Stimulated activated CD4-positive, alpha-beta T cell treated with anti-CD3 and anti-CD28 coated beads, TNF-alpha, amount 100 ng/mL, for 48 hours (primary cell): ENCODE measurements at places on chromosomes 1 and 21.

- no peak for DNase-seq
These were observed 1.6 kb upstream of the ZNF124 start for GRCh38 chr1:247173431-247173830.

DNA sequence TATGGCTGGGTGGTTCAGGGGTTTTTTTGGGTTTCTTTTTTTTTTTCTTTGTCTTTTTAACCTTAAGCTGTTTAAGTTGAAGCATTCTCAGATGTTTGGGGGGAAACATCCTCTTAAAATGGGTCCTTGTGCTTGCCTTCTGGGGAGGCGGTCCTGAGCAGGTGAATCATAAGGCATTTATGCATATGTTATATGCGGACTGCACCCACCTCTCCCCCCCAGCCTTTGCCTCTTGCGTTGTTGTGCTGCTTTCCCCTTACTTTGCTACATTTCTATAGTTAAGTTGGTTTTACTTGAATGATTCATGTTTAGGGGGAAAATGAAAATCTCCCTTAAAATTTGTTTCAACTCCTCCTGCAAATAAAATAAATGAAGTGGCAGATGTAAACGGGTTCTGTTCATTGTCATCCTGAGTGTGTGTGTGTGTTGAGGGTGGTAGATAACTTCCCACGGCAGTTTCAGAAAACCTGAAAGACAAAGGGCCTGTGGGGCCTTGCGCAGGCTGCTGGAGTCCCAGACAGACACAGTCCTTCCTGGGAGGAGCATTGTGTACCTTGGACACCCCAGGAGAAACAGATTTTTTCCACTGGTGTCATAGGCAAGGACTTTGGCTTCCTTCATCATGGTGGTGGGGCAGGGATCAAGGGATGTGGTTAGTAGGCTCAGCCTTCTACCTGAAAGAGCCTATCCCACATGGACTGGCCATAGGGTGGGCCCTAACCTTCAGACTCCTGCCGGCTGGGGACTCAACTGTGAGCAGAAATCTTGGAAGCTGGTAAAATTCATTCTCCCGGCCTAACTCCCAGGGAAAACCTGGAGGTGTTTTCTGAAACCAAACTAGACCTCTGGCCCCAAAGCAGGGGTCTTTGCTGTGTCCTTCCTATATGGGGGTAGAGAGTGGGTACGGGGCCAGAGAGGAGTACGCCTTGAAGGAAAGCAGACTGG, 926 bp upstream of the SH3D21 start:
- no peak for DNase-seq

DNA sequence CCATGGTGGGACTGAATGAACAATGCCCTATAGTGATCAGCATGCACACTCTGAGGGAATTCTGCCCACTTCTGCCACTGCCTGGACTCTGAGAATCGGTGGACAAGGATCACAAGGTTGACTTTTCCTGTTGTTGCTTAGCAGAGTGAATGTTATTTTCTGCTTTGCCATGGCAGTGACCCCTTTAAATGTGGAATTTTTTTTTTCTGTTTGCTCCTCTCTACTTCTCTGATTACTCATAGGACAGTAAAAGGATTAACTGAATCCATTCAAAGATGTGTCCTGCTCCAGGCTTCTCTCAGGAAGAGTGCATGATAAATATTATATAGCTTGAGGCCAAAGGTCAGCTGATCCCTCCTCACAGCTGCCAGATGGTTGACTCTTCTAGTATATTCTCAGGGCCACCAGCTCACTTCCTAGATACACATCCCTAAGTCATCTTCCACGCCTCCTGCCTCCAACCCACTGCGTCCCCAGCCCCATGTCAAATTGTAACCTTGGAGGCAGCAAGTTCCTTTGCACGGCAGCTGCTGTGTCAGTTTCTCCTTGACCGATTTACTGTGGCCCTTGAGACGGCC, 74.0 kb upstream of the RALGPS2 start:
- DNase-seq: no peak

- DNase-seq: no peak
These were observed 27.8 kb upstream of the NFIA start for GRCh38 chr1:61054601-61054993.

DNA sequence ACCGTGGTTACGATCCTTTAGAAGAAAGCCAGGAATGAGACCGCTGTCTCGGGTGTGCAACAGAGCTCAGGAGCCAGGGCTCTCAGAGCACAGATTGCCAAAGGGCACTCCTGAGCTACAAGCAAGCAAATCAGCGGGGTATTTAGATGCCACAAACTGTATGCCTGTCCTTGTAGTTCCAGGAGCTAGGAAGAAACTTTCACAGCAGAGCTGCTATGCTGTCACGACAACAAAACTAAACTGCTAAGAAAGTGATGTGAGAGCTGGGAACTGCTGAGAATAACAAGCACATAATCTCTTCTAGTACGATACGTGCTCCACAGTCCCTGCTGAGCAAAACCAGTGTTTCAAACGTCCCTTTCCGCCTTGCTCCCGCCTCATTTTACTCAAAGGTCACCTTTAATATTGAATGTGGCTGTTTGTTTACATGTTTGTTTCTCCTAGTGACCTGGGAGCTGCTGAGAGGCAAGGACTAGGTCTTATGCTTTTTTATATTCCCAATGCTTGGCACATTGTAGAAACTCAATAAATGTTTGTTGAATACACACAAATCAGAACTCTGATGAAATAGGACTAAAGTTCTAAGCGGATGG, 14.7 kb downstream of the GREM2 start:
- DNase-seq: no peak

DNA sequence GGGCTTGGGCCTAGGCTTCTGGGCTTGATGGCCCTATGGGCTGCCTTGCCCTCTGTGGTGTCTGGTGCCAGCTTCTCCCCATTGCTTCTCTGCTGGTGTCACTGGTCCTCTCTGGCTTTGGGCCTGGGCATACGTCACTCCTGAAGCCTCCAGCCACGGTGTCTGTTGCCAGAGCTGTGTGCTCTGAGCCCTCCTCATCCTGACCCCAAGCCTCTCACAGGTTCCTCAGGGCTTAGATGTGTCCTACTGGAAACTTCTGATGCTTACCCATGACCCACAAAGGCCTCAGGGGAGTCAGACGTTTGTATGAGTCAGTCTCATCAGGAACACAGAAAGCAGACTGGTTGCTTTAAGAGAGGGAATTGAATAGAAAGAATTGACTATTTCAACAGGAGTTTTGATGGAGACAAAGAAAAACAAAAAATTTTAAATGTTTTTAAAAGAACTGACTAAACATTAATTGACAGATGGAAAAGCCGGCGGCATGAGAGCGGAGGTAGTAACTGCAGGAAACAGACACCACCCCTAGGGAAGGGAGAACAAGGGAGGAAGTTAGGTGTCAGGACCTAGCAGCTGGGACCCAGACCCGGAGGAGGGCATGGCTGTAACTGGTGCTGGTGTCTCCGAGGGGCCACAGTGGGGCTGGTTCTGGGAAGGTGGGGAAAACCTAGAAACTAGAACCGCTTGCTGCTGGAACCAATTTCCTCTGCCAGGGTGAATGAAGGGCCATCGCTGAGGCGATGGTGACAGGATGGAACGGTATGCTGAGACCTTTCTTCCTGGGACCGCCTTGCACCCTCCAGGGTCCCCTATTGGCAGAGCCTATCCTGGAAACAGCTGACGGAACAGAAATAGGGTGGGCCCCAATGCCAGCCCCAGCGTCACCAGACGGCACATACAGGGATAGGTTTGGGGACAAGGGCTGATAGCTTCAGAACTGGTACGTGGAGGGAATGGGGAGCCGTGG, 40.0 kb upstream of the CITED4 start:
- no peak for DNase-seq

DNA sequence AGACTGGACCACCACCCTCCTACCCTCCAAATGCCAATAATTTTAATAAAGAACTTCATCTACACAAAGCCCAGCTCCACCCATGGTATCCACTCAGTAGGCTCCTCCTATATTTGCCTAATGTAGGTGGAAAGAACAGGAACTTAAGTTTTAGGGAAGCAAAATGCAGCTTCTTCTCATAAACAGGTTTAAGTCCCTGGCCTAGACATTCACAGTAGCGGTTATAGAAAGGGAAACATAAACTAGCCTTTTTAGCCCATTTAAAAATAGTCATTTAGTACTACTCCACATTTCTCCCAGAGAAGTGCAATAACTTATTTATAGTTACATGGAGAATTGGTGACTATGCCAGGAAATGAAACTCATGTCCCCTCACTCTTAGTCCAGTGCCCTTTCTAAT, 56.6 kb upstream of the CPLANE2 start:
- no peak for DNase-seq

DNA sequence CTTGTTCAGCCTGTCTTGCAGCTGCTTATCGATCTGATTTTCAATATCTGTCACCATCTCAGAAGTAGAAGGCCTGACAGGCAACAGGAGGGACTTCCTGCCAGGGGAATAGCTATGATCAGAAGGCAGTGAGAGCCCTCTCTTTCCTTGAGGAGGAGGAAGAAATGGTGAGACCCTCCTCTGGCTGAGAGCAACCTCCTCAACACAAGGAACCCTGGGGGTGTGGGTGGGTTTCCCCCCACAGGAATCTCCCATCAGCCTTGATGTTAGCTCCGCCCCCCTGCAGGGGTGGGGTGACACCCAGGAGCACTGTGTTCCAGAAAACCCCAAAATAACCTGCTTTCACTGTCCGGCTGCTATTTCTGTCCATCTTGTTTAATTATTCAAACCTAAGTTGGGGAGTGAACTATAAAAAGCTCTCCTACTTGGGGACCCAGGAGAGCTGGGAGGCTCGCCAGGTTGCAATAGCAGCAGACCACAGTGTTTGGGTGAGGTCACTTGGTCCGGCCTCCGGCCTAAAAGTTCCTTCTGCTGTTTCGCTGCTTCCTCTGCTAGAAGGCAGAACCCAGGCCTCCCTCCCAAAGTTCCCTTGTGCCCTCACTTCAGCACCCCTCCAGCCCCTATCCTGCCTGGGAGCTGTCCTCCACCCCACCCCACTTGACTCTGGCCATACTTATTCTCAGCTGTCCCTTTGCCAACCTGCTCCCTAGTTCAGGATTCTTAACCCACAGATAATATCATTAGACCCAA, 7.8 kb upstream of the MEF2D start:
- no peak for DNase-seq

- DNase-seq: peak; percentile 27
These were observed 30.9 kb upstream of the TAL1 start for GRCh38 chr1:47262787-47263413.

- no peak for DNase-seq
These were observed 28.9 kb downstream of the FOXO6 start for GRCh38 chr1:41390166-41390565.

DNA sequence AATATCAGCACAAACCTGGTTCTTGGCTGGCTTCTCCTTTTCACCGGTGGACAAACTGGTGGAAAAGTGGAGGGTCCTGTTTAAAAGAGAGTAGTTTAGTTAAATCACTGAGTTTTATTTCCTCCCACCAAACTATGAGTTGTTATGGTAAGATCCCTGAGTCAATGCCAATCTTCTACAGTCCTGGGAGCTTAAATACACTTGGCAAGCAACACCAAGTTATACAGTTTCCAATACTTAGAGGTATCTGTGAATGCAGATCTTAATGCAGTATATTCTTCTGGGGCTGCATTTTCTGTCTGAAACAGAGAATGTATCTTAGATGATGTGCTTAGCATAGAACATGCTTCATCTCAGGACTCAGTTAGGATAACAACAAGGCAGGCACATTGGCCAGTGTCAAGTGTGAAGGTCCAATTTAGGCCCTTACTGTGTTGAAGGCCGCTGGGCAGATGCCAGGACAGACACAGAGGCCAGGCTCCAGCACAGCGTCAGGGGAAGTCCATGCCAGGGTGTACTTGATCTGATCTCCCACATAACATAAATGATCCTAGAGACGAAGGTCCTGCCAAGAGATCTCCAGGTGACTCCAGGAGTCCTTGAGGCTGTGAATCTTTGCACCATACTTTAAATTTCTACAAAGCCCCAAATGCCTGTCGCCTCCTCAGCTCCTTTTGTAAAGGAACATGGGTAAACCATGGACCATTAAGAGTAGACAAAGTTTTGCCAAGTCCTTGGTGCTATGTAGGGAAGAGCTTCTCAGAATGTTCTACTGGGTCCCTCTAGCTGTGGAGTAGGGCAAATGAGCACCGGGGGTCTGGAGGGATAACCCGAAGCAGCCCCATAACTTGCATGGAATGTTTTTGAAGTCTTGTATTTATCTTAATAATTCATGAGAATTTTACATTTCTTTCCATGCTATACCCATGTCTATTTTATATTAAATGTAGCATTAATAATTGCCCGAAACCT, 76.8 kb downstream of the KCNJ15 start:
- DNase-seq: no peak

- no peak for DNase-seq
These were observed 27.2 kb upstream of the RCSD1 start for GRCh38 chr1:167602840-167603239.

DNA sequence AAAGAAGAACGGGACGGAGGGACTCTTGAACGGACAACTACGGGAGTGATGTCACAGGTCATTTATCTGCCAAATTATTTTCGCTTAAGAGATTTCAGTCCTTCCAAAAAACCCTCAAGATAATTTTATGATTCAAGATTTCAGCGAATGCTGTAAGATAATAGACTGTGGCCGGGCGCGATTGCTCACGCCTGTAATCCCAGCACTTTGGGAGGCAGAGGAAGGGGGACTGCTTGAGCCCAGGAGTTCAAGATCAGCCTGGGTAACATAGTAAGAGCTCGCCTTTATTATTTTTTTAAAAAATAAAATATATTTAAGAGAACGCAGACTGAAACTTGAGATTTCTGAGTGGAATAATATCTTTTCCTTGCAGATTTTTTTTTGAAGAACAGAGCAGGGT, 609 bp downstream of the RWDD2B start:
- DNase-seq: no peak

- no peak for DNase-seq
These were observed 365.1 kb upstream of the VAMP3 start for GRCh38 chr1:7405844-7406500.

- DNase-seq: no peak
These were observed 57.7 kb upstream of the LRRC7 start for GRCh38 chr1:69510026-69510425.

DNA sequence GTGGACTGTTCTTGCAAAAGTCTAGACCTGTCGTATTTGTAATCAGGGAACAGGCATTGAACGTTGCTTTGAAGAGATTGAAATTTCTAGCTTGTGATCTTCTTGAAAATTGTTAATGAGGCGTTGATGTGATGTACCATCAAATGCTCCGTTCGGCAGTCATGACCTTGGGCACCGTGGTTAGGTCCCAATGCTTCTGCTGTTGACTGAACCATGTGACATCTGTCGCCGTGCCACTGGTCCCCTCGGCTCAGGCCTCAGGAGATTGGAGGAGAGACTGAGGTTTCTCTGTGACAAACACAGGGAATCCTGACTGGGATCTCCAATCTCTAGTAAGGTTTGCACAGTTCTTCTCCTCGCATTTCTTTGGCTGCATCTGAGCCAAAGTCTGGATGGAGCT, 18.1 kb upstream of the KCNAB2 start:
- no peak for DNase-seq

GRCh38 chr1:205272536-205272935, 44.8 kb downstream of the TMCC2 start:
- no peak for DNase-seq

DNA sequence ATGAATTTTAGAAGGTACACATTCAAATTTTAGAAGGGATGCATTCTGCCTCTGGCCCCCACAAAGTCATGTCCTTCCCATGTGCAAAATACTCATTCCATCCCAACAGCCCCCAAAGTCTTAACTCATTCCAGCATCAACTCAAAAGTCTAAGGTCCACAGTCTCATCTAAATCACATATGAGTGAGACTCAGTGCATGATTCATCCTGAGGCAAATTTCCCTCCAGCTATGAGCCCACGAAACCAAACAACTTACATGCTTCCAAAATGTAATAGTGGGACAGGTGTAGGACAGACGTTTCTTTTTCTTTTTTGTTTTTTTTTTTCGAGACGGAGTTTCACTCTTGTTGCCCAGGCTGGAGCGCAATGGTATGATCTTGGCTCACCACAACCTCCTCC, 12.5 kb upstream of the WNT2B start:
- no peak for DNase-seq

GRCh38 chr1:97674517-97674916, 246.3 kb downstream of the DPYD start:
- no peak for DNase-seq
